ENCODE measurements at places on chromosomes 7 and 10. TPM values are rescaled to one million over a fixed set of nuclear protein-coding genes. Genes with fewer than 3 reads are reported as not detected.
A peak's percentile ranks its signal among the peaks of the same experiment; 100 is the strongest.

DNA sequence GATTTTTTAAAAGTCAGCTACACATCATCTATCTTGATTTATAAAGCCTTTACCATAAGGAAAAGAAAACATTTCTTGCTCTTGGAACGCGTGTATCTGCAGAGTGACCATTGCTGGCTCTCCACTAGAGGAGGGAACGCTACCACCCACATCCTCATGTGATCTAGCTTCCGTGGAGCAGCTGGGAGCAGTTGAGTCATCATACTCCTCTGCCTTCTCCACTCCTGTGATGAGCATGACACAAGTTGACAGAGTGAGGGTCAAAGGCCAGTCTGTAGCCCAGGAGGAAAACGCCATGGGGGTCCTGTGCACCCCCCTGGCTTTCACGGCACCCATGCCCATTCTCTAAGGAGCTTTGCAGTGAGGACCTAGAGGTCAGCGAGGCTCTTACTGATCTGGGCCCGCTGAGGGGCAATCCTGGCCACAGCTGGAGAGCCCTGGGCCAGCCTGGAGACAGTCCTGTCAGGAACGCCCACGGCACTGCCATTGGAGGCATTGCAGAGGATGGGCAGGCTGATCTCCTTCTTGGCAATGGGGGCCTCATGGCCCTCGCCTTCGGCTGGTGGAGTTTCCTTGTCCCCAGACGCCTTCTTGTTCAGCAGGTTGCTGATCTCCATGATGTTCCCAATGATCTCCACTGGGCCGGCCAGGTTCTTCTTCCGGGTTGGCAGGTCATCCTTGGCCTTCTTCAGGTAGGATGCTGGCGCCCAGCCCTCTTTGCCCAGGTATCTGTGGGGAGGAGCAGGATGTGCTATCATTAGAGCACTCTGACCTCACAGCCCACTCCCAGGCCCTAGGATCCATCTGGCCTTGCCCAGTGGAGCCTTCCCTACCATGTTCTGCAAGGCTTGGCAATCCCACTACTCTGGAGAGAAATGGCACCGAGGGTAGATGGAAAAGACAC is 119.2 kb downstream of the NEURL1 start:
- ATAC-seq = peak; percentile 32

DNA sequence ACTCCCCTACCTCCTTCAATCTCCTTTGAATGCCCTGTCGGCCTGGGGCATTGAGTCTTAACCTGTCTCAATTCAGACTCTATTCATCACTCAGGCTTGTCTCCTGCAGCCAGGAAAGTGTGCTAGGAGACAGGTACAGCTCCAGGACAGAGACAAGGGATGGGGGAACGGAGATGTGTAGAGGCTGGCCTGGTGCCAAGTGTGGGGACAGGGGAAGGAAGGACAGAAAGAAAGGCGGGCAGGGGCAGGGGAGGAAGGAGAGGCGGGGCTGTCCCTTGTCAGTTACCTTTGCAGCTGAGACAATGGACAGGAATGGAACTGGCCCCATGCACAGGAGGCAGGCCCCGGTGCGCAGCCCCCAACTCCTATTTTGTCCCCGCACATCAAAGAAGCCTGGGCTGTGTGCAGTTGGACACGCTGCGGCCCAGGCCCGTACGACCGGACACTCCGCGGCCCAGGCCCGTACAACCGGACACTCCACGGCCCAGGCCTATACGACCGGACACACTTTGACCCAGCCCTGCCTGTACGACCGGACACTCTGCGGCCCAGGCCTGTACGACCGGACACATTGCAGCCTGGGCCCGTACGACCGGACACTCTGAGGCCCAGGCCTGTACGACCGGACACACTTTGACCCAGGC is 36.9 kb downstream of the CHST15 start:
- peak; percentile 23 for ATAC-seq

DNA sequence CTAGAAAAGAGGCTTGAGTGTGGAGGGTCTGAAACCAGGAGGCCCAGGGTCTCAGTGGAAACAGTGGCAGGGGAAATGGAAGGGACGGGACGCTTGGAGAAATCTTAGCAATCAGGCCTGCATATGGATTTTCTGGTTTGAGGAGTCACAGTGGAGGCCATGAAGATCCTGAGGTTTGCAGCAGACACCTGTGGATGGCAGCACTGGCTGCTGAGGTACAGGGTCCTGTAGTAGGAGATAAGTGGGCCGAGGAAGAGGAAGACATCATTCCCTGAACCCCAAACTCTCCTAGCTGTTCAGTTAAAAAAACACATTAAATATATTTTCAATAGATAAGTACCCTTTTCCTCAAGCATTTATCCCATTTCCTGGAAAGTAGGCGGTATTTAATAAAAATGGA is 208.8 kb upstream of the IGFBP3 start:
- ATAC-seq = no peak

DNA sequence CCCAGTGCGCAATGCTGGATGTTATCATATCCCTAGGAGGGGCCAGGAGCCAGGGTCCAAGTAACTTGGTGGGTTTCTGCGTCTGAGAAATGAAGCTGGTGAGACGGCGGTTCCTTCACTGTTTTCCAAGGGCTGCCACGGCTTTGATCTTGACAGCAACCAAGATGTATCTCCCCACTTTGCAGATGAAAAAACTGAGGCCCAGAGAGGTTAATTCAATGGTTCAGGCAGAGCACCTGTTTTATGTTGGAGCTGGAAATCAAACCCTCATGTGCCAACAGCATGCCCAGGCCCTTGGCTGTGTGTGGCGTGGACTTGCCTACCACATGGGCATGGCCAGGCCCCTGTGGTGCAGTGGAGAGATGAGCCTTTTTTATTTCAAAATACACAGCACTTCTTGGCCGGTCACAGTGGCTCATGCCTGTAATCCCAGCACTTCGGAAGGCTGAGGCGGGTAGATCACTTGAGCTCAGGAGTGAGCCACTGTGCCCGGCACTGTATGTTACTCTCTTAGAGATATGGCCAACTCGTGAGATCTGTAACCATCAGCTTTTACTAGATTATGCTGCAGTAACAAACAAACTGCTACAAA is 225.2 kb upstream of the SH2B2 start:
- ATAC-seq = no peak

DNA sequence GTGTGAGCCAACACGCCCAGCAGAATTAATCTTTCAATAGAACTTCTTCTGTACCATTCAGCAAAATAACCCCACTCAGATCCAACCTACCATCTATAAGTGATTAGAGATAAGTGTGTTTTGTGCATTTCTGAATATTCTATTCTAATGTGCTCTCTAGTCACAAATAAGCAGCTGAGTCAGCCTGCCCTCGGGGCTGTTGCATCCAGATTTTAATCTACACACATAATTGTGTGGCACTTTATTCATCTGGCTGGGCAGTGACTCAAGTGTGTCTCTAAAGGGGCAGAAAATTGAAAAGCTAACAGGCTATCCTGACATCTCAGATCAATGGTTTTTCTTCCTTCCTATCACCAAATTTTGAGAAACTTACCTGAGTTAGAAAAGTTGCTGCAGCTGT is 60.3 kb downstream of the PRR15 start:
- no peak for ATAC-seq

DNA sequence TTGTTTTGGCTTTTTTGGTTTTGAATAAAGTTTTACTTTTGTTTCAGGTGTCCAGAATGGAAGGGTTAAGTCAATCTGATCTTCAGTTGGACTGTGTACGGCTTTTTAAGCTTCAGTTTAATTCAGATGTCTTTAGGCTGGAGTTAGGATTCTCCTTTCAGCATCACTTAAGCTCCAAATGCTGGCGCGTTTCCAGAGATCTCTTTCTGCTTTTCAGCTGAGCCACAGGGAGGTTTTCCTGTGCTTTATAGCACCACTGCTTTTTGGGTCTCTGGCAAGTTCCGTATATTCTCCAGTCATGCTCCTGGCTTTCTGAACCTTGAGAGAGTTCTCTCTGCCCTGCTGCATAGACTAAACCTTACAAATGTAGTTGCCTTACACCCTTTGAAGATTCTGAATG is 60.0 kb downstream of the VTI1A start:
- ATAC-seq = no peak

RINT1 gene
- 8.8 TPM for total RNA-seq

- no peak for ATAC-seq
Measured at GRCh38 chr10:86312701-86313270, 53.8 kb downstream of the GRID1 start.

DNA sequence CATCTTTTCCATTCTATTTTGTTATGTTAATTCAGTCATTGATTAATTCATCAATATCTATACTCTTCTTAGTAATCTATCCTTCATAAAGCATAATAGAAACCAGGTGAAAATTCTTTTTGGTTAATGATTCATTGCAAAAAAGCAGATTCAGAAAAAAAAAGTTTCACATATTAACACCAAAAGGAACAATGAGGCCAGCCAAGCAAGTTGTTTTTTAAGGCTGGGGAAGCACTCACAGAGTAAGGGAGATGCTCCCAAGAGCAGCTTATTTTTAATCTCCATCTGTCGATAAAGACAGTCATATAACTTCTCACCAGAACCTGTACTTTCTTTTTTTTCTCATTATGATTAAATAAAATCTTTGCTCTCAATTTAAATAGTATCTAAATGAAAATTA is 95.8 kb downstream of the CACNA2D1 start:
- no peak for ATAC-seq

GRCh38 chr10:117005527-117006055 is 604 bp upstream of the SHTN1 start:
- ATAC-seq = no peak

TEX47 gene
- total RNA-seq = not detected

DNA sequence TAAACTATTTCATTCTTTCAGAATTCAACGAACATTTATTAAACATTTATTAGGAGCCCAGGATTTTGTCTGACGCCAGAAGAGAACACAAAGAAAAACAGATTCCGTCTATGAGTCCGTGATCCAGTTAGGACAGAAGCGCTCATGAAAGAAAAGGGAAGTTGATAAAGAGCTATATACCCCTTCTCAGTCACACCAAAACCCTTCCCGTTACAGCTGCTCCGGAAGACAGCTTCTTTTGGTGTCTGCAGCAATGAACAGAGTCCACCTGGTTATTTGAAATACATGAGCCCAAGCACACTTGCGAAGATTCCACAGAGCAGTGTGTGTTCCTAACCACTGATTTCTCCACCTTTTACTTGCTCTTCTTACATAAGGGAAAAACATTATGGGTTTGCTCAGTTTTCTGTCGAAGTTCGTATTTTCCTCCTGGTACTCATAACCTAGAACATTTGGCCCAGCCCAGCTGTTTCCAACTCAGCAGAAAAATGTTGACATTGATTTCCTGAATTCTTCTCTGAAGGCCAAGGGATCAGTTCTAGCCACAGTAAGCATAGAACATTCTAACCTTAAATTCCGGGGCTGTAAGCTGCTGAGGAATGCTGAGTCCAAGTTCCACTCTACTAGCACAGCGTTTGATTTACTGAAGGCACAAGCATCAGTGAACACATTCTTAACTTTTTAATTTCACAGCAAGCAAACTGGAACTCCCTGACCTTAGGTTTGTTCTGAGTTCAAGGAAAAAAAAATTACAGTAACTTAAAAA is 206.5 kb downstream of the SORCS1 start:
- peak; percentile 44 for ATAC-seq

DNA sequence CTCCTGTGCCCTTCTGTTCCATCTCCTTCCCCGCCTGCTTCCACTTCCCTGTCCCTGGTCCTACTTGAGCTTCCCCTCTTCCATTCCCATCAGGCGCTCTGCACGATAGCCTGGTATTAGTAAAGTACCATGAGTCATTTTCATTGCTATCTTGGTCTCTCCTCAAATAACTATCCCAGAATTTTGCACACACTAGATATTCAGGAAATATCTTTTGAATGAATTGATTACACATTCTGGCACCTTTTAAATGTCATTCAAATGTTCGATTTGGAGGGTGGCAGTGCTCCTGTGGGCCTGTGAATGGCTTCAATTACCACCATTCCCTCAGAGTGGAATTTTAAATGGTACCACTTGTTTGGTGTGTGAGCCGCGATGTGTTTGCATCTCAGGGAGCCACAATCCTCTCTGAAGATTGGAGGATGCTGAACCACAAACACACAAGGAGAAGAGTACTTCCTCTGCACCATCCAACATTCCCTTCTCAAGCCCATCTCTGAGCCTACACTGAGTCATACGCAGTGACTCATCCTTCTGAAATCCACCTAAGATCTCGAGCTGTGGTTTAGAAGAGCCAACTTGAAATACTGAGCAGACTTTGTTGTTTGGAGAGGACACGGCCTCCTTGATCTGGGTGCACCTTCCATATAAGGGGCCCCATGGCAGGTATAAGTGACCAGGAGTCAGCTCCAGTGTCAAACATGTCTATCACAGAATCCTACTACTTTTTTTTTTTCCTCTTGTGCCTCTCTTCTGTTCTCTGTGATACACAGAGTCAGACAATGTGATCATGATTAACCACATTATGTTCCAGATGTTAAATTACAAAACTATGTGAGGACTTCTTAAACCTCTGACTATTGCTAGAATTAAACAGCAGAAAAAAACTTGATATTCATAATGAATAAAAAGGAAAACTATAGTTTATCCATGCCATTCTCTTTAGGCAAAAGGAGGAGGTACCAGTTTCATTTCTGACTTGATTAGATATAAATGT is 81.9 kb downstream of the BMPER start:
- peak; percentile 95 for ATAC-seq

ADARB2 gene
- 2.0 TPM for total RNA-seq

DNA sequence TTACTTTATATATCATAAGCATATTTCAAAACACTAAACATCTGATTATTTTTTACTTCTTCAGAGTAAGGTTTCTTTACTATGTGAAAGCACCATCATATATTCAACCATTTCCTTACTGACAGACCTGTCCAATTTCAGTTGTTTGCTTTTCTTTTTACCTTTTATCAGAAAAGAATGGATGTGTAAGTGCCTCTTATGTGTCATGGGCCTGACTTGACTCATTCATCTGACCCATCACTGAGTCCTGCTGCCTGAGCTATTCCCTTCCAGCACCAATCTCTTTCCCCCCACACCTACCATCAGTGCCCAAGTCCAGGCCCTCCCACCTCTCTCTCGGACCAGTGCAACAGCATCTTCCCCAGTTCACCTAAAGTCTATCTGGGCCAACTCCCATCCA is 41.7 kb upstream of the ARID5B start:
- no peak for ATAC-seq

DNA sequence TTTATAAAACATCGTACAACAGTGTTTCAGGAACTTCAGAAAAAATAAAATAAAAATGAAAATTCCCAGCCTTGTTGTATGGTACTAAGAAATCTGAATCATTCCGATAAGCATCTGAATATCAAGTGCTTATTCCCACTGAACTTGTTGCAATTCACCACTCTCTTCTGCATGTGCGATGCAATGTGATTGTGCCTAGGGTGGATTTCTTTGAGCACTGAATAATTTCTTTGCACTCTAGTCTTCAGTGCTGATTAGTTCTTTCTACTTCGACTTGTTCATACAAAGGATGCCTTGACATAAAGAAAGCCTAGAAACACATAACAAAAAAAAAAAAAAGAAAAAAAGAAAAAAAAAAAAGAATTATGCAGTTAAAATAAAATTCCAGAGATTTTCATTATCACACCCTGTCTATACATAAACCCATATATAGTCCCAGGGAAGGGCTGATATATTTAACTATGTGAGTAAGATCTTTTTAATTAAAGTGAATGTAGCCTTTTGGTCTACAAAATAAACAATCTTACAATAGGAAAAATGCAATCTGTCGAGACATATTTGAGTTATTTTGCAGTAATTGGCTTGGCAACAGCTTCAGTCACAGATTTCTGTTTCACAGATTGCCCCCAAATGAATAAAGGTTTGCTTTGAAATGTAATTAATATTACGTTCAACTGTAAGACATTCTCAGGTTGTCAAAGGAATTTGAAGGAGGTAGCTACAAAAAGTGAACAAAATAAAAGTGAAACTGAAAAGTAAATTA is 1118.9 kb upstream of the CELF2 start:
- no peak for ATAC-seq
